NCI-H345 (cell line): ENCODE measurements at places on chromosomes 3 and 15.

- DNase-seq, result no peak
Measured at GRCh38 chr3:133578548-133579191, 5.2 kb downstream of the CDV3 start.

GRCh38 chr3:160564258-160564911, 986 bp downstream of the KPNA4 start:
- no peak for DNase-seq

- DNase-seq, result no peak
Measured at GRCh38 chr3:9649791-9650521, 651 bp downstream of the MTMR14 start.

DNA sequence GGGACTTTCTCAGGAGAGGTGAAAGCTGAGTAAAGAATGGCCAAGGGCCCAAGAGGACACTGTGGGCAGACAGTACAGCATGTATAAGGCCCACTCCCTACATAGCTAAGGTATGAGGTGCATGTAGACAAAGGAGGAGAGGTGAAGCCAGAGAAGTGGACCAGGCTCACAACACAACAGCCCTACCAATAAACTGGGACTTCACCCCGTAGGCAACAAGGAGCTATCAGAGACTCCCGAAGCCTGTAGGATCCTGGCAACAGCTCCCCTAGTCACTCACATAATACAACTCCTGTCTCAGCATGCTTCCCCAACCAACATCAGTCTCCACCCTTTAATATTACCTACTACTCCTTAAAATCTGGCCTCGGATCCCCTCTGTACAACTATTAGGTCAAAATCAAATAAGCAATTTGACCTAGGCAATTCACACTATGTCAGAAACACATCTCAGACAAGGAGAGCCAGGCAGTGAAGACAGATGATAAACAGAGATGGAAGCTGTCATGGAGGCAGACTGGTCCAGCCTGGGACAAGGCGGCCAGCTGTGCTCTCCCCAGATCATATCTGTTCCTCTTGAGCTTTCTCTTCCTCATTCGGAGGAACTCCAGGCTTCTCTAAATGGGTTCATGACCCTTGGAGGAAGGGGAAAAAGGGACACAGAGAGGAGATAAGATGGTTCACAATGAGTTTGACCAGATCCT, 1.4 kb downstream of the XXYLT1 start:
- no peak for DNase-seq

GRCh38 chr3:36403661-36404060, 23.4 kb downstream of the STAC start:
- DNase-seq, result no peak

GRCh38 chr15:67104510-67104909, 39.1 kb downstream of the SMAD3 start:
- DNase-seq, result no peak

- DNase-seq, result no peak
Measured at GRCh38 chr15:55060836-55061235, 135.9 kb downstream of the RSL24D1 start.

DNA sequence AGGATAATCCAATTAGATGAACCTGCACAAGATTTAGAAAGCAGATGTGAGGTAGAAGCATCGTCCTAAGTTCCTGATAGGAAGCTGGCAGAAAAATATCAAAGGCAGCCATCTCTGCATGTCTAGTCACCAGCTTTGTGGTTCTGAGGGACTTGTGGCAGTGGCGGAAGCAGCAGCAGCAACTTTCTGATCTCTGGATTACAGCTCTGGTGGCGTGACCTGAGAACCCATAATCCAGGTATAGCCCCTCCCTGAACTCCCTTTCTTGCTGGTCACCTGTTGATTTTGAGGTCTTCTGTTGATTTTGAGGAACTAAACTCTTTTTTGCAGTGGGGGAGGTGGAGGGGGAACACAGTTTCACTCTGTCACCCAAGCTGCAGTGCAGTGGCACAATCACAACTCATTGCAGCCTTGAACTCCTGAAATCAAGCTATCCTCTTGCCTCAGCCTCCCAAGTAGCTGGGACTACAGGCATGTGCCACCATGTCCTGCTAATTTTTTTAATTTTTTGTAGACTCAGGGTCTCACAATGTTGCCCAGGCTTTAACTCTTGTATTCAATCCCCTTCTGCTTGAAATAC, 7.9 kb downstream of the FSIP1 start:
- no peak for DNase-seq

- no peak for DNase-seq
Measured at GRCh38 chr3:11434017-11434526, 161.9 kb downstream of the ATG7 start.

DNA sequence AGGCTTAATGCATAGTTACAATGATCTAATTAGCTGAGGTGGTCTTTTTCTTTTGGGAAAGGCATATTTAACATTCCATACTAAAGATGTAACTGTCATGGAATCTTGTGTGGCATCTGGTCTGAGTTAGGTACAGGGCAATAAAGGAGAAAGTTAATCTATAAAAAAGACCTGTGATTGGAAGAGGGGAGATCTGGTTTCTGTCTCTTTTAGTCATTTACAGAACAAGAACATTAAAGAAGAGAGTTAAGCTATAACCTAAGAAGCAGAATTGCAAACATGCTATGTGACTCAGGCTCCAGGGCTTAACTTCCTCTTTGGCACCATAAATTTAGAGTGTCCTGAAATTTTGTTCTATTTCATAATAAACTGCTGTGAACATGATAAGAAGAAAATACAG, 47.2 kb upstream of the MME start:
- DNase-seq, result no peak

- DNase-seq, result peak; percentile 90
Measured at GRCh38 chr15:90095521-90095959, 6.7 kb downstream of the IDH2 start.

DNA sequence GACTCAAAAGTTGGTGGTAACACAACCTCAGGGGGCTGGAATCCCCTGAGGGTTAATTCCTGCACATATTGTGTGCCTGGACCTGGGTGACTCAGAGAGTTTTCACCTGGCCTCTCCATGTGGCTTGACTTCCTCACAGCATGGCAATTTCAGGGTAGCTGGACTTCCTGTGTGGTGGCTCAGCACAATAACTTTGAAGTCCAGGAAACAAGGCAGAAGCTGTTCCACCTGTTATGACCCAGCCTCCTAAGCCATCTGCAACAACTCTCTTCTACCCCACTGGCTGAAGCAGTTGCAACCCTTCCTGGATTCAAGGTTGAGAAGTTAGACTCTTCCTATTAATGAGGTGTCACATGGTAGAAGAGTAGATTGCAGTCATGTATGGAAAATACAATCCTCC, 58.4 kb downstream of the EDEM1 start:
- no peak for DNase-seq

DNA sequence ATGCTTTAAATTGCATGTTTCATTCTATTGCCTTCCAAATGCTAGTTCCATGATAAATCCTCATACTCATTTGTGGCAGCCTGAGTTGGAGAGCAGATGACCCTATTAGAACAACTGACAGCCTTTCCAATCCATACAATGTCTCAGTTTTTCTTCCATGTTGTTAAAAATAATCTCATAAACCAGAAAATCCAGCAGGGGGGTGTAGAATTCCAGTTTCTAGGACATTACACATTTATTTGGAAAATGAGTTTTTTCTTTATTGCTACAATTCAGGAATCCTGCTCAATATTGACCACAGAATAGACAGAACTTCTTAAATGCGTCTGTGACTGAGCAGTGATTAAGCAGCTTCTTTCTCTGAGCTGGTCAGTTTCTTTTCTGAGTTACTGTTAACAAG, 174.2 kb upstream of the ATP10A start:
- no peak for DNase-seq
